ENCODE measurements at places on chromosomes 4 and X. TPM values are rescaled to one million over a fixed set of nuclear protein-coding genes. Genes with fewer than 3 reads are reported as not detected.

DNA sequence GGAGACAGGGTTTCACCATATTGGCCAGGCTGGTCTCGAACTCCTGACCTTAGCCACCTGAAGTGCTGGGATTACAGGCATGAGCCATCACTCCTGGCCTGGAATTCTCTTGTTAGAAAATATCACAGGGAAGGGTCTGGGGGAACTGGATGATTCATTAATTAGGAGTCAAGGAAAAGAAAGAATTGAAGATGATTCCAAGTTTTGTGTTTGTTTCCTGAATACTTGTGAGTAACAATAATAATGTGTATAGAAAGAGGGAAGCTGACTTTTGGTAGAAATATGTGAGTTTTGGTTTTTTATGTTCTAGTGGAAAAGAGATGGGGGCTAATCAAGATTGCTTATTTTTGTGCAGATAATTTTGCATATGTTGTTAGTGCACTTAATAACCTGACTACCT lies 77.3 kb upstream of the CLNK start:
- DNase-seq: peak; percentile 53

DNA sequence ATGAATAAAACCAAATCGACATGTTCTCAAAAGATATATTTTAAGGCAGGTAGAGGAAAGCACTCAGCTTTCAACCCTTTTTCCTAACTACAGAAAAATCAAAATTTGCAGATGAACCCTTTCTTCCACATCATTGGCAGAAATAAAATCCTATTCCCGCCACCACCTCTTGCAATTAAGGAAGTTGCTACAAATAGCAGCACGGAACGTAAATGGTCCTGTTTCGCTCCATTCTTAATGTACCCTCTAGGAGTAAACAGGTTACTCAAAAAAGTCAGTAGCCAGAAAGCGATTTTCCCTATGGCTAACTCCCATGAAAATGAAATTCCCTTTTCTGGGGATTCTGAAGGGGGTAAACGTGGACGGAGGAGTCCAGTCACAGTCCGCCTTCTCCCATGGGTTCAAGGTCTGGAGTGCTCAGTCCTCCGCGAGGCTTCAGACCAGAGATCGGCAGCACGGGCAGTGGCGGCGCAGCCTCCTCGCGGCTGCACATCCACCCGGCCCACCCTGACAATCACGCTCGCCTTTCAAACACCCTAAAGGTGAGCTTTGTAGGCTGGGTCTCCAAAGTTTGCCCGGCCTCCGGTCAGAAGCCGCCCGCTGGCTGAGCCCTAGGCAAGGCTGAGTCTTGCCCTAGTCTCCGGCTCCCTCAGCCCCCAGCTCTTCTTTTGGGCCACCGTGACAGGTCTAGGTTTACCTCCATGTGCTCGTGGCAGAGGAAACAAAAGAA lies 1.8 kb downstream of the ATP11C start:
- DNase-seq: peak; percentile 36

DNA sequence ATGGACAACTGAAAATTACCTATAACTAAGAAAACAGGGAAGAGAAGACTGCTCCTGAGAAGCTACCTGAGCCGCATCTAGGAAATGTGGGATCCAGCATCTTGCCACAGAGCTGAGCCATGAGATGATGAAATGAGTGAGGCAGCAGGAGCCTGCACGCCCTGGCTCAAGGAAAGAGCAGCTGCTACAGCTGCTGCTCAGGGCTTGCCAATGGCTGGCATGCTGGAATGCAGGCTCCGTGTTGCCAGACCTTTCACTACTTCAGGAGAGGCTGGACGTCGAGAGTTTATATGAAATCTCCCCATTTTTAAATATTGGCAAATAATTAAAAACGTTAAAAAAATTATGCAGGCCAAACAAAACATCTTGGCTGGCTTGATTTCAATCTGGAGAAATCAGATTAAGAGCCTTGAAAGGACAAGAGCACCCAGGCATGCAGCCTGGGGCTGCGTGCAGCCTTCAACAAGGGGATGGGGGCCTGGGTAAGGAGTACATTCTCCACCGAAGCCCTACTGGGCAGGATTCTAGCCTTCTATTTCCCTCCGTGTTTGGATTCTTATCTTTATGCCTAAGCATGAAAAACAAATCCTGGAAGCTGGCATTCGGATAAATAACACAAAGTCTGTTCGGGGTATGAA lies 227.6 kb downstream of the NR3C2 start:
- peak; percentile 36 for DNase-seq

- peak; percentile 38 for DNase-seq
Observed at GRCh38 chr4:67892905-67893304, 9.1 kb upstream of the TMPRSS11D start.

GRCh38 chr4:86280246-86280645 lies 79.6 kb downstream of the MAPK10 start:
- DNase-seq: no peak

- peak; percentile 72 for DNase-seq
Observed at GRCh38 chr4:152283801-152284470, 252.0 kb downstream of the FBXW7 start.

GRCh38 chr4:150072906-150073714 lies 5.1 kb upstream of the DCLK2 start:
- DNase-seq: peak; percentile 94

- peak; percentile 5 for DNase-seq
Observed at GRCh38 chrX:111914398-111915090, 38.6 kb downstream of the TRPC5OS start.

- no peak for DNase-seq
Observed at GRCh38 chr4:86926435-86927086, 8.2 kb upstream of the AFF1 start.

GRCh38 chr4:77481856-77482255 lies 123.8 kb upstream of the CXCL13 start:
- peak; percentile 57 for DNase-seq

DNA sequence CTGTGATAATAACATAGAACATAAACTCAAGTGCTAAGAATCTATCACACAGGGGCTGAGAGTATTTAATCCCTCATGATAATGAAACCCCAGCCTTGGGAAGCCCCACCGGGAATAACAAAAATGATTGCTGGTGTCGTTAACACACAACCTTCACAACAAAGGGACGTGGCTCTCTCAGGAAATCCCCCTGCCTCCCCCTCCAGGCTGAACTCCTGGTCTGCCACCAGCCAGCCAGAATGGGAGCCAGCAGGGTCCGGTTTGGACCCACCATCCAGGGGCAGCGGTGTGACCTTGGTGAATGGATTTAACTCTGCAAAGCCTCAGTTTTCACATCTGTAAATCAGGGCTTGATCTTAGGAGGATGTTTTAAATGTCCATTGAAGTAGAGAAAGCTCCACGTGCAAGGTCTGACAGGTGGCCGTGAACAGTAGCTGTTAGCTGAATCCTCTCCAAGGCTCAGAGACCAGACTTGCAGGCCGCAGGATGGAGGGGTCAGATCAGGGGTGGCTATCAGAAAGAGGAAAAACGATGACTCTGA lies 46.5 kb downstream of the ABLIM2 start:
- DNase-seq: no peak

DNA sequence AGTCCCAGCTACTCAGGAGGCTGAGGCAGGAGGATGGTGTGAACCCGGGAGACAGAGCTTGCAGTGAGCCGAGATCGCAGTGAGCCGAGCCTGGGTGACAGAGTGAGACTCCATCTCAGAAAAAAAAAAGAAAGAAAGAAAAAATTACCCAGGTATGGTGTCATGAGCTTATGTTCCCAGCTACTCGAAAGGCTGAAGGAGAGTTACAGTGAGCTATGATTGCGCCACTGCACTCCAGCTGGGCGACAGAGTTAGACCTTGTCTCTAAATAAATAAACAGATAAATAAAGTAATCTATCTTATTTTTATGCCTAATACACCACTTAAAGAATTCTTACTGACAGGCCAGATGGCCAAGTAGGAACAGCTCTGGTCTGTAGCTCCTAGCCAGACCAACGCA lies 73.0 kb downstream of the SLC39A8 start:
- no peak for DNase-seq

- DNase-seq: peak; percentile 44
Observed at GRCh38 chr4:19700992-19701391, 550.7 kb upstream of the SLIT2 start.

DNA sequence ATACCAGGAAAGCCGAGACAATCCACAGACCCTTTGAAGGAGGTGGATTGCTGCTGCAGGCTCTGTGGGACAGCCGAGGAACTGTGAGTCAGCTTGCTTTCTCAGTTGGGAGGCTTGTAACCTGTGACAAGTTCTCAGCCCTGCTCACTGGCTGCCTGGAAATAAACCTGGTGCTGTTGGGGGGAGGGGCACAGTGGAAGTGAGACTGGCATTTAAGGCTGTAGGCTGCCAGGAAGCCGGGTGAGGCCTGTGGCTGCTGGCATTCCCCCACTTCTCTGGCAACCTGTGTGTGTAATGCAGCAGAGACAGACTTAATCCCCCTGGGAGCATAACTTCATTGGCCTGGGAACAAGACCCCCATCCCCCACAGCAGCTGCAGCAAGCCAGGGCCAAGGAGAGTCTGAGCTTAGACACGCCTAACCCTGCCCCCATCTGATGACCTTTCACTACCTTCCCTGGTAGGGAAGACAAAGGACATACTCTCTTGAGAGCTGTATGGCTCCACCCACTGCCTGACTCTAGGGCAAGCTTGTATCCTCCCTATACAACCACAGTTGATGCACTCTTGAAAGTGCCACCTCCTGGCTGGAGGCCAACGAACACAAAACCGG lies 64.1 kb downstream of the ALPK1 start:
- no peak for DNase-seq

GRCh38 chr4:184857441-184858121 lies 31.8 kb upstream of the ACSL1 start:
- DNase-seq: no peak

DNA sequence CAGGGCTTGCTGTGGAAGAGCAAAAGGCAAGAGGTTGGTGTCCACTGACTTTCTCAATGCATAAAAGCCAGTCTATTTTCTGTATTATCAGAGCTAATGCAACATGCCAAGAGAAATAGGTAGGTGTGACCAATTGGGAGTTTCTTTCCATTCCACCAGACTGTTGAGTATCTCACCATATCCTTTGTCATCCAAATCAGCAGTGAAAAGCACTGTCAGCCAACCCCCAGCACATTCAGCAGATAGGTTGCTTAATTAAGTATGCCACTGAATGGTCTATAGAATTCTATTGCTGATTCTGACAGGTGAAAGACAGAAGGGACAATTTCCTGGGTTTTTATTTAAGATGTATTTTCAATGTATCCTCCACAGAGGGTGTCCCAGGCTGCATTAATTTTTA lies 139.8 kb downstream of the HS6ST2 start:
- DNase-seq: no peak

GRCh38 chr4:25246680-25247611 lies 13.1 kb downstream of the PI4K2B start:
- no peak for DNase-seq

DNA sequence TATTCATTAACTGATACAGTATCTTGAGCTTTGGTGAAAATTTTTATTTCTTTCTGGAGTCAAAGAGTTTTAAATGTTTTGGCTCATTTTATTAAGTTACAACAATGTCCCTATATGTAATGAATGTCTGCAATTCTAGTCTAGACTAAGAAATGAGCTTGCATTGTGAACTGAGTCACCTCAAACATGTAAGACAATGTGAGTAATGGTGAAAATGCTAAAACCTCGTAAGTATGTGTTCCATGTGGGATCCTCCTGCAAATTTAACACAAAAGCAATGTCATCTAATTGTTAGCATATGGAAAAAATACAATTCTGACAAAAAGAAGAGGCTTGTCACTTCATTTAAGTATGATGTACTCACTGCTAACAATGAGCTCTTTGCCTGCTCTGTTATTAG lies 480.5 kb upstream of the FSTL5 start:
- peak; percentile 12 for DNase-seq

GRCh38 chrX:22922961-22923360 lies 76.8 kb upstream of the DDX53 start:
- peak; percentile 66 for DNase-seq

DNA sequence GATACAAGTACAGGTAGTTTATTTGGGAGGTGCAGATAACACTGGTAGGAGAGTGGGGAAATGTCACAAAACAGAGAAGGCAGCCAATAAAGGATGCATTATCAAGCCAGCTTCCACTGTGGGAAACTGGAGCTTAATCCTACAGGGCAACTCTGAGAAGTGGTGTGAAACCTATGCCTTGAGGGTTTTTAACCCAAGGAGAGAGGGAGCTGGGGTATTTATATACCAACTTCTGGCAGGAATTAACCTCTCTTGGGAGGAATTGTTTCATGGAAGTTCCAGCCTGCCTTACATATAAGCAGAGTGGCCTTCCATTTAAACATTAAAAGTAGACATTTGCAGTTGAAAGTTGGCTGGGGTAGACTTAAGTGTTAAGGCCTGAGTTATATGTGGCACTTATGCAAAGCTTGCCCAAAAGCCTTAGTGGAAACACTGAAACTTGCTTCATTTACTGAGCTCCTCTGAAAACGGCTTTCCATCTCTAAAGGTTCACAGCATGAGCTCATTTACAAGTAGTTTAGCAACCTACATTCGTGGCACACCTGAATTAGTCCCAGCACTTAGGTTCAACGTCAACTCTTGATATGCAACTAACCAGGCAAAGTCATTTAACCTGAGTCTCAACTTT lies 19.2 kb downstream of the MAGEB17 start:
- no peak for DNase-seq

- peak; percentile 45 for DNase-seq
Observed at GRCh38 chr4:169618286-169618685, 2.1 kb upstream of the CLCN3 start.

GRCh38 chr4:187908079-187908561 lies 87.5 kb upstream of the ZFP42 start:
- peak; percentile 20 for DNase-seq

GRCh38 chr4:102157984-102158383 lies 187.3 kb downstream of the SLC39A8 start:
- DNase-seq: no peak

GRCh38 chrX:47745416-47745815 lies 86.4 kb upstream of the UXT start:
- DNase-seq: no peak

DNA sequence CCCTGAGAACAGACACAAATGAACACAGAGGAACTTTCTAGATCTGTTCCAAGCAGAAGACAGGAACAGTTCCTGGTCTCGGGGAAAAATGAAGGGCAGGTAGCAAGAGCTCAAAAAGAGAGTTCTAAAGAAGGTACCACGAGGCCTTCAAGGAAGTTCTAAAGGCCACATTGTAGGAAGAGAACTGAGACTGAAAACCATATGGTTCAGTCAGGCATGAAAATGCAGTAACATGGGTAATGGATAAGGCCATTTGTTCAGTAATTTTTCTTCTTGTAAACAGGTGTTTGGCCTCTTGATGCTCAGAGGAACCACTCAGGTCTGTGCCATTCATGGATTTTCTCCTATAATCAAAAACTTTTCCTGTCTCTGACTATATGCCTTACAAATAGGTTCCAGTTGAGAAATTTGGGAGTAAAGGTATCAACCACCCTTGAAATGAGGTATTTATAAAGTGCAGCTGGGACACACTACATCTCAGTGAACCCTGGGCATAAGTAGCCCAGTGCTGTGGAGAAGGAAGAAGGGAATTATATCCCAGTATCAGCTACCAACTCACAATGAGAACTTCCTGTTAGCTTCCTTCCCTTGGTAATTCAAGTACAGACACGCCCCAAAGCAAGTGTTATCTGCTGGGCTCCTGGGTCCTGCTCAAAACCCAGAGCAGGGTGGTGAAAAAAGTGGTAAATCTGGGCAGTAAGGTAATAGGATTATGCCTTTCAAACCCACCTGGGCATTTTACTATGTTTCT lies 277.9 kb downstream of the KLHL13 start:
- no peak for DNase-seq

- no peak for DNase-seq
Observed at GRCh38 chr4:96375367-96375766, 535.5 kb downstream of the PDHA2 start.

The RTL9 gene
- polyA plus RNA-seq: 0.20 TPM

The GAGE12F gene
- not detected for polyA plus RNA-seq

The CYLC1 gene
- polyA plus RNA-seq: not detected

The MAGEA2 gene
- polyA plus RNA-seq: not detected

The ACSL4 gene
- polyA plus RNA-seq: 33.9 TPM

The ASB12 gene
- polyA plus RNA-seq: not detected

The CSN1S1 gene
- polyA plus RNA-seq: not detected

The VEGFC gene
- polyA plus RNA-seq: 20.6 TPM

The FGFBP2 gene
- polyA plus RNA-seq: not detected

The SH2D1A gene
- polyA plus RNA-seq: not detected
